ENCODE measurements at places on chromosomes 7 and 10.

- DNase-seq = no peak
- no peaks in the 10 kb centered on the region for H3K27me3 ChIP-seq
- H3K36me3 ChIP-seq = no peaks in the 10 kb centered on the region
- no peak overlapping the region for H3K27ac ChIP-seq
These were observed 118.2 kb upstream of the TCF7L2 start for GRCh38 chr10:112831859-112832258.

DNA sequence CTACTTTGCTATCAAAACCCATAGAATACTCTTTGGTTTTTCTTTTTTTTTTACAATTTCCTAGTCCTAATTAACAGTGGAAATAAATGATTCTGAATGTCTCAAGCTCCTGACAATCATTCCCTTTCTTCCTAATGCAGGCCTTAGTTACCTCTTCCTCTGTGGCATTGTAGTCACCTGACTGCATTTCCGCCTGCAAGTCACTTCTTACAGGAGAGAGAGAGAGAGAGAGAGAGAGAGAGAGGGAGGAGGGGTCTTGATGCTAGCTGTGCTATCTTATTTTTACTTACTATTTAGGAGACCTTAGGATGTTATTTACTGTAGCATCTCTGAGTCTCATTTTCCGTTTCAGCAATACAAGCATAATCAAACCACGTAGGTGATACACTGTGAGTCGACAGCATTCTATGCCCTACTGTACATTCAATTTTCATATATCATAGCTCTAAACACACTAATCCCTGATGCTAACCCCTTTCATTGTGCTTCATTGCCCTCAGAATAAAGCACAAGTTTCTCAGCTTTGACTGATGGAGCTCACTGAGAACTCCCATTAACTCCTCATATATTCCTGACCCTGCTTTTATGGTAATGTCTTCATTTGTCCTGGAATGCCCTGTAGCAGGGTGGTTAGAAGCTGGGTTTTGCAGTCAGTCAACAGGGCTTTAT, 1237.3 kb downstream of the XPNPEP1 start:
- DNase-seq = no peak
- no peaks in the 10 kb centered on the region for H3K27me3 ChIP-seq
- H3K4me1 ChIP-seq = no peaks in the 10 kb centered on the region

- DNase-seq = peak; percentile 94
- H3K4me3 ChIP-seq = peak overlapping the region; percentile 99
- no peaks in the 10 kb centered on the region for H3K27me3 ChIP-seq
- peaks cover 63% of the 10 kb centered on the region for H3K4me1 ChIP-seq
- peak overlapping the region; percentile 100 for H3K27ac ChIP-seq
- peaks cover 57% of the 10 kb centered on the region for H3K36me3 ChIP-seq
These were observed 2.1 kb downstream of the VIM start for GRCh38 chr10:17229967-17230682.

GRCh38 chr10:109941236-109941862, 18.0 kb upstream of the XPNPEP1 start:
- no peak overlapping the region for H3K27ac ChIP-seq
- no peak for DNase-seq
- H3K4me1 ChIP-seq = peaks cover 4% of the 10 kb centered on the region
- H3K4me3 ChIP-seq = no peak overlapping the region

DNA sequence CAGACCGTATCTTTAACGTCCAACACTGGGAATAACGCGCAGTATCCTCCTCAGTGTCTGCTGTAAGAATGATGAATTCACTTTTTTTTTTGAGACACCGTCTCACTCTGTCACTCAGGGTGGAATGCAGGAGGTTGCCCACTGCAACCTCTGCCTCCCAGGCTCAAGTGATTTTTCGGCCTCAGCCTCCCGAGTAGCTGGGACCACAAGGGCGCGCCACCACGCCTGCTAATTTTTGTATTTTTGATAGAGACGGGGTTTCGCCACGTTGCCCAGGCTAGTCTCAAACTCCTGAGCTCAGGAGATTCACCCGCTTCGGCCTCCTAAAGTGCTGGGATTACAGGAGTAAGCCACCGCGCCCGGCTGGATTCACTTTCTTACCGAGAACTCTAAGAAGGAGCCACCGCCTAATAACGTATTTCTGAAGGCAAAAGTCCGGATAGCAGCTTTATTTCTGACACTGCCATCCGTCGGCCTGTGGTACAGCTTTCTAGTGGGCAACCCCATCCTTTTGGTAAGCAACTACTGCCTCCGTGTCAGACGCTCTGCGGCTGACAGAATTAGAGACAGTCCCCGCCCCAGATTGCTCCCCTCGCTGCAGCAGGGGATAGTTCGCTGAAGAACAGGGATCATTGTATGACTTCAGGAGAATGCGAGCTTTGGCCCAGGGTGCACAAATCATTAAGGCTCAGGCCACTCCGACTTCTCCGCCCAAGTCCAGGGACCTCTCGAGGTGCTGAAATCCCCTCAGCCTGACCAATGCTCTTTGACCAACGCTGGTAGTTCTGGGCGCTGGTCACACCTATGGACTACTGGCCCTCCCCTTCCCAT, 662 bp downstream of the POLR3A start:
- peak overlapping the region; percentile 96 for H3K27ac ChIP-seq
- no peaks in the 10 kb centered on the region for H3K27me3 ChIP-seq
- H3K36me3 ChIP-seq = peaks cover 25% of the 10 kb centered on the region
- peak overlapping the region; percentile 98 for H3K4me3 ChIP-seq
- DNase-seq = peak; percentile 52

- peaks cover 5% of the 10 kb centered on the region for H3K27me3 ChIP-seq
- DNase-seq = peak; percentile 12
- H3K4me3 ChIP-seq = peak overlapping the region; percentile 83
- peaks cover 57% of the 10 kb centered on the region for H3K4me1 ChIP-seq
These were observed 1.6 kb downstream of the FAM133B start for GRCh38 chr7:92588561-92588960.

DNA sequence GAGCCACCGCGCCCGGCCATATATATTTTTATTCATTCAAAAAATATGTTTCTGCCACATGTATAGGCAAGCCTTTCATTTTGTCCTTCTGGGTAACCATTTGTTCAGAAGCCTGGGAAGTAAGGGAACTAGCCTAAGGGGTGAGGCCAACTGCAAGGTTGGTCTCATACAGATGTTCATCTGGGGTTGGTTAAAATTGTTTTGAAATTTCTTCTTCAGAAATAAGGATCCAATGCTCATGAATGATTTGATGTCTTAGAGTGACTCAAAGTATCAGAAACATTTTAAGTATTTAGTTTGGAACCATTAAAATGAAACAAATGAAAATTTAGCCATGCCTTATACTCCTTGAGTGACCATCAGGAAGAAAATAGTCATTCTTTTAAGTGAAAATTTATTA, 397.2 kb downstream of the SUGCT start:
- H3K27me3 ChIP-seq = peaks cover 4% of the 10 kb centered on the region
- no peak overlapping the region for H3K27ac ChIP-seq
- H3K36me3 ChIP-seq = no peaks in the 10 kb centered on the region
- no peak for DNase-seq

DNA sequence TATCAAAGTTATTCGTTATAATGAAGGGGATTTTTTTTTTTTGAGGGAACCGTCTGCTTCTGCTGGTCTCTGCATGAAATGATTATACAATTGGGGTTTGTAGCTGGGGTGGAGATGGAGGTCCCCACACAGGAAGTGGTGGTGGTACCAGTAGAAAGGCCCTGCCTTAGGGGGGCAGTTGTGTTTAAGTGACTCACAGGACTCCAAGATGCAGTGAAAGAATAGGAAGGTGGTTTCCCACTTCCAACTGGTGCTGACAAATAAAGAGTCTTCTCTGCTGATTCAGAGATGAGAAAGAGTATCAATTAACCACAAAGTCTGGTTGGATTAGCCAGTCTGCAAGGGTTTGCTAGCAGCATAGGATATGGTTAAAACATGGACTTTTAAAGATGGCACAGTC, 376.0 kb downstream of the SORCS3 start:
- H3K4me3 ChIP-seq = no peak overlapping the region
- no peaks in the 10 kb centered on the region for H3K36me3 ChIP-seq
- no peak for DNase-seq
- no peak overlapping the region for H3K27ac ChIP-seq
- H3K27me3 ChIP-seq = no peaks in the 10 kb centered on the region
- peaks cover 7% of the 10 kb centered on the region for H3K4me1 ChIP-seq

GRCh38 chr10:123622381-123622780, 43.8 kb upstream of the GPR26 start:
- H3K4me3 ChIP-seq = no peak overlapping the region
- H3K27me3 ChIP-seq = peaks cover 2% of the 10 kb centered on the region
- no peak overlapping the region for H3K27ac ChIP-seq
- no peak for DNase-seq

DNA sequence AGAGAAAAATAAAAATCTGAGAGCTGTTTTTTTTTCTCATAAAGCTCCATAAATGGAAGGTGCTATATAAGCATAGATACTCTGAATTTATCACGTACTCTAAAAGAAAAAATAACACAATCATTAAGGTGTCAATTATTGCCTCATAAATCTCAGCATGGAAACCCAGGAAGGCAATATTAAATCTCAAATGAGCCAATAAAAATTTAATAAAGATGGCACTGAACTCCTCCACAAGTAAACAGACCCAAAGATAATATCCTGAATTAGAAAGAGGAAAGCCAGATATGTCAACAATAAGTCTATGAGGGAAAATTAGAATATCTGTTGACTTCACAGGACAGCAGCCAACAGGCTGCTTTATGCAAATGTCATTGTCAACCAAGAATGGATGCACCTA, 66.5 kb downstream of the CDK6 start:
- no peak overlapping the region for H3K27ac ChIP-seq
- DNase-seq = no peak
- H3K4me3 ChIP-seq = no peak overlapping the region
- H3K4me1 ChIP-seq = peaks cover 52% of the 10 kb centered on the region

DNA sequence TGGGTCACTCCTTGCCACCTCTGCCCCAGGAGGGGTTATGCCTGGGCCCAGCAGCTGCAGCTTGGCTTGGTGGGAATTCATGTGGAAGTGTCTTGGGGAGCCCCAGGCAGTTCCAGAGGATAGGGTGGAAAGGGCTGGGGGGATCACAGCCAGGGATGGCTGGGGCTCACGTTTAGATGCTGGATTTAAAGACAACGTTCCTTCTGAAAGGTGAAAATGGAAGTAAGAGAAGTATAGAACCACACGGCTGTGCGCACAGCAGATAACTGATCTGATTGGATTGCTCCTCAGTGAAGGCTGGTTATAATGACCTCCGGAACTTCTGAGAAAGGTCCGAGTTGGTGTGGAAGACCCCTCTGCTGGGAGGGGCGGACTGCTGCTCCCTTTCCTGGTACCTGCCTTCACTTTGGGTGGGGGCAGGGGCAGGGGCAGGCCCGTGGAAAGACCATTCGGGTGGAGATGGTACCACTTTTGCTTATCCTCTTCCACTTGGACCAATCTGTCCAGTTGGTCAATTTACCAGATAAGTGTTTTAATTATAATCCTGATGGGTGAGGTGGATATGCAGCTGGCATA, 7.9 kb upstream of the MYL7 start:
- H3K4me1 ChIP-seq = peaks cover 11% of the 10 kb centered on the region
- H3K27me3 ChIP-seq = peaks cover 13% of the 10 kb centered on the region
- H3K27ac ChIP-seq = no peak overlapping the region

DNA sequence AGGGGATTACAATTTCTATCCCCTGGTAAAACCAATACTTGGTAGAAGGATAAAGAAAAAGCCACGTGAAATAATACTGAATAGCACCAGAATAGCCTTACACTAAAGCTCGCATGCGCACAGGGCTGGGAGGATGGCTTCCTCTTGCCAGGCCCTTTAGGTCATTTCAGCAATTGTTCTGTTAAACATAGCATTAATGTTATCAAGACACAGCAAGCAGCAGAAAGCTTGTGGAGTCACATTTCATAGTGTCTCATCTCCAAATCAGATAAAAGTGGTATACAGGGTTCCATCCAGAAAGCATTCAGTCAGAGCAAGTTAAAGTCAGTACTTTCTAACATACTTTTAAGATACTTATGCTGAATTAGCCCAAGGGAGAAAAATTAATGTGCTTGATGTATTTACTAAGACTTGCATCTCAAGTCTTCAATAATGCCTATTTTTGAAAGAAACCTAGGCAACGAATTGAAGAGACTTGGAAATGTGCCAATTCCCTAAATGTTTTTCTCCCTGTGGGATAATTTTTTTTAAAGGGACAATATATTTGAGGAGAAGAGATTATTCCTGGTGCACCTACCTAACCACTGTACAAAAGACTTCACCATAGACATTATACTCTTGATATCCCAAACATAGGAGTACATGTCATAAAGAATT, 14.3 kb upstream of the NPM3 start:
- H3K27ac ChIP-seq = no peak overlapping the region
- no peak for DNase-seq
- peaks cover 76% of the 10 kb centered on the region for H3K36me3 ChIP-seq
- no peak overlapping the region for H3K4me3 ChIP-seq
- H3K4me1 ChIP-seq = peaks cover 5% of the 10 kb centered on the region

DNA sequence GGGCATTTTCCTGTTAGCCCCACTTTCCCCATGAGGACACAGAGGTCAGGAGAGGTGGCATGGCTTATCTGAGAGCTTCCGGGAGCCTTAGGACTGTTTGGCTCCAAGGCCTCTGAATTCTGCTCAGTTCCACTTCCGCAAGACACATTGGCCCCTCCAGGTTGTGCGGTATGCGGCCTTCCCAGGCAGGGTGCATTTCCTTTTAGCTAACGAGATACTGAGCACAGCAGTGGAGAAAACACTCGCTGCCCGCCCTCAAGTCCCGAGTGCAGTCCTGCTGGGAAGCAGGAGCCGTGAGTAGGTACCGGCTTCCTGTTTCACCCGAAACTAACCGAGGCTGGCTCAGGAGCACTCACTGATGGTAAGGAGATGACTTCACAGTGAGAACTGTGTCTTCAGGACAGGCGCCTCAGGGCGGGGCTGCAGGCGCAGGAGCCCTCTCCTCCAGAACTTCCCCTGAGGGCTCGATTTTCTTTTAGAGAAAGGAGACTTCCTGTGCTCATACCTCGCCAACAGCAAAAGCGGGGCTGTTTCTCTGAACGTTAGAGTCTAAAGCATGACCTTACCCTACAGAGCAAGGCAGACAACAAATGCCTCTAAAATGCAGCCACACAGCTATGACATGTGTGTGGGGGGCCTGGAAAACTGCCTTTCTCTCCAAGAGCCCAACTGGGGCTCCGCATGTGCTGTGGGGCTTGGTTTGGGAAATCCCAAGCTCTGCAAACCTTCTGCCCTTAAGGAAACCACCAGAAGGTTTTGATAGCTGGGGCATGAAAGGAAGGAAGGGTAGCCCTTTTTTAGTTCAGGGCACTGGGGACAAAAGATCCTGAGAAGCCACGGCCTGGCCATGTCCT, 25.9 kb downstream of the RGS10 start:
- H3K4me1 ChIP-seq = peaks cover 72% of the 10 kb centered on the region
- H3K36me3 ChIP-seq = peaks cover 56% of the 10 kb centered on the region
- H3K27me3 ChIP-seq = no peaks in the 10 kb centered on the region

DNA sequence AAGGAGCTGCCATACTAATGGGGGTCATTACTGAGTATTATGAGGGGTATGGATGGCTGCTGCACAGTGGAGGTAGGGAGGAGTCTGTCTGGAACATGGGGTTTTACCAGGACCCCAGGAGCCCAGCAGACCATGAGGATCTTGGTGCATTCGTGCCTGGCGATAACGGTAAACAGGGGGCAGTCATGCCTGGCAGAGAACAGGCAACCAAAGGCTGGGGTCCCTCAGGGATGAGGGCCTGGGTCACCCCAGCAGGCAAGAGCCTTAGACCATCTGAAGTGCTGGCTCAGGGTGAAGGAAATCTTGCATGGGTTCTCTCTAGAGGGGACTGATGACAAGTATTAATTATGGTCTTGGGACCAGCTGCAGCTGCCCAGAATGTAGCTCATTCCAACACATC, 46.1 kb downstream of the MYL10 start:
- no peaks in the 10 kb centered on the region for H3K36me3 ChIP-seq
- no peak overlapping the region for H3K4me3 ChIP-seq
- peaks cover 2% of the 10 kb centered on the region for H3K27me3 ChIP-seq
- H3K27ac ChIP-seq = no peak overlapping the region
- no peak for DNase-seq

- H3K4me3 ChIP-seq = peak overlapping the region; percentile 99
- peaks cover 38% of the 10 kb centered on the region for H3K36me3 ChIP-seq
- peak overlapping the region; percentile 98 for H3K27ac ChIP-seq
- peak; percentile 59 for DNase-seq
- H3K27me3 ChIP-seq = no peaks in the 10 kb centered on the region
These were observed 534 bp downstream of the PSMA2 start for GRCh38 chr7:42931447-42931833.
